NCI-H2171 (cell line): ENCODE measurements at places on chromosomes 4 and X.

GRCh38 chr4:99061048-99061700 is 27.4 kb downstream of the ADH5 start:
- peak; percentile 13 for DNase-seq

DNA sequence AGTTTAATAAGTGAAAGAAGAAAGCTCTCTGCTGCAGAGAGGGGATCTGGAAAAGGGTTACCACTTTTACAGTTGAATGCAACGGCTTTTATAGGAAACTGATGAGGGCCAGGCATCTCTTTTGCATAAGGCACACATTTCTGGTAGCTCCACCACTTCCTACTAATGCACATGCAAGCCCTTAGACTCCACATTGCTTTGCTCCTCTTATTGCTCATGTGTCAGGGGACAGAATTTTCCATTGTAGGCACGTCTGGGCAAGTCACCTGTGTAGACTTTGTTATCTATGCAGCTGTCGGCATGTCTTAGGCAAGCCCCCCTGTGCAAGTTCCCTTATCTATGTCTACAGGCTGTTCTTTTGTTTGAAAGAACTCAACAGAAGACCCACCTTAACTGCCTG is 294.6 kb upstream of the STS start:
- peak; percentile 34 for DNase-seq

- no peak for DNase-seq
These were observed 97.0 kb downstream of the AGTR2 start for GRCh38 chrX:116267511-116268040.

DNA sequence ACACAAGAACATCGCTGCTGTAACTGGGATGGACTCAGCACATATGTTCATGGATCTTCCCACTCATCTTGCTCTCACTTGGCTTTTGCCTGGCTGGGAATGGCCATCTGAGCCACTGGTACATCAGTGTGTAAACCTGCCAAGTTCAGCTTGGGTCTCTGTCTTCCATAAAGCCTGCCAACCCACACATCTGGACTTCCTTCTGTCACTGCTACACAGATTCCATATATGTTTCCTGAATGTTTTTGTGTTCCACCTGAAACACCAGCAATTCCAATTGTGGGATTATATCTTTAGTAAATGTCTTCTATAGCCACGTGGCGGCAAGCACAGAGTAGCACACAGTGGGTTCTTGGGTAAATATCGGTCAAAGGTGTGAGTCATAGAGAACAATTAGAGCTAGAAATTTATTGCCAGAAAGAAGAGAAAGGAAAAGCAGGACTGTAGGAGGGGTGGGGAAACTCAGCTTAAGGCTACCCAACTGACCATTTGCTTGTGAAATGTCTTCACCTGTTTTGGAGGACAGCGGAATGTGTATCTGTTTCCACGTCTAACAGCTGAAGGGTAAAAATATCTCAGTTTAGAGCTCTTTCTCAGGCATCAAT is 125.9 kb downstream of the MFAP3L start:
- no peak for DNase-seq

DNA sequence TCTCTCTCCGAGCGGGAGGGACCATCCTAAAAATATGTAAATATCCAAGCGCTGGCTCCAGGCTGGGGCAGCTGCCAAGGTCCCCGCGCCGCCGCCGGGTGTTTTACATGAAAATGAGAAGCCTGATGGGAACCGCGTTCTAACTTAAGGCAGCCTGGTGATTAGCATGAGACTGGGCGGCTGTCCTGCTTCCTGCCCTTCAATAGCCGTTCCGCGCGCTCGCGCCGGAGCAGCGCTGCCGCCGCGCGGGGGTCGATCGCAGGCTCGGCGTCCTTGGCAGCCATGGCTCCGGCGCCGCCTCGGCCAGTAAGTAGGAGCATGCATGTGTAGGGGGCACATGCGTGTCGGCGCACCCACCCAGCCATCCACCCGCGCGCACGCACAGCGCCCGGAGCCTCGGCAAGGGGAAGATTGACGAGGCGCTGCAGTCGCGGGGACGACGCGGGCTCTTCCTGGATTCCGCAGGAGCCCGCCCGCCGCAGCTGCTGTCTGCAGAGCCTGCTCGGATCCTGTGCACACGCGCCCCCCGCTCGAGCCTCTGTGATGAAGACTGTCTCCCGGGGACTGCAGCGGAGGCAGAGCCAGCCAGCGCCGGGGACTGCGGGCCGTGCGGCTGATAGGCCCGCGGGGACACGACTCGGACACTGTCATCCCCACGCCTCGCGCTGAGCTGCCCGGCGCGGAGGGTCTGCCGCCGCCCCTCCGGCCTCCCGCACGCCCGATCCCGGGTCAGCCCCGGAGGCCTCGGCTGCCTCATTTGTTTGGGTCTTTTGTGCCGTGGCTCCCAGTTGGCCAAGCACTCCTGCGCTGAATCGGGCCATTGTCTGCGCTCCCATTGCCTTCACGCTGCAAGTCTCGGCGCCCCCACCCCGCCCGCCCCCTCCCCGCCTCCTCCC is 734 bp downstream of the STOX2 start:
- peak; percentile 0 for DNase-seq

- DNase-seq = no peak
These were observed 34.1 kb upstream of the RPS6KA3 start for GRCh38 chrX:20300822-20301221.

- DNase-seq = no peak
These were observed 31.3 kb downstream of the CXCL13 start for GRCh38 chr4:77636902-77637301.

GRCh38 chr4:127574643-127575042 is 58.1 kb upstream of the INTU start:
- no peak for DNase-seq

GRCh38 chr4:81659051-81659450 is 187.3 kb upstream of the RASGEF1B start:
- no peak for DNase-seq

DNA sequence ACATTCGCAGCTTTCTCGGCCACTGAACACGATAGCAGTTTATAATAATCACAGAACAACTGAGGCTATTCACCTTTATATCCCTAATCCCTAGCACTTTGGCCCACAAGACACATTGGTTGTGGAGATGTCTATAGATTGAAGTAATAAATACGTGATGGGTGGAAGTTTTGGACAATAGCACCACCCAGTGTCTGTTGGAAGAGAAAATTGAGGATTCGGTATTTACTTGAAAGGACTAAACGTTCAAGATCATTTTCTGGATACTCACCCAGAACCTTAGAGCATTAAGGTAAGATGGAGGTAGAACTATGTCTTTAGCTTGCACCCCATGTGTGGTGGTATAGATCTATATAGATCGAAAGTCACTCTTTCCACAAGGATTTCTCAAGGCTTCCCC is 787 bp upstream of the TMSB15A start:
- peak; percentile 0 for DNase-seq

GRCh38 chr4:10704430-10704810 is 19.9 kb upstream of the CLNK start:
- DNase-seq = peak; percentile 70

DNA sequence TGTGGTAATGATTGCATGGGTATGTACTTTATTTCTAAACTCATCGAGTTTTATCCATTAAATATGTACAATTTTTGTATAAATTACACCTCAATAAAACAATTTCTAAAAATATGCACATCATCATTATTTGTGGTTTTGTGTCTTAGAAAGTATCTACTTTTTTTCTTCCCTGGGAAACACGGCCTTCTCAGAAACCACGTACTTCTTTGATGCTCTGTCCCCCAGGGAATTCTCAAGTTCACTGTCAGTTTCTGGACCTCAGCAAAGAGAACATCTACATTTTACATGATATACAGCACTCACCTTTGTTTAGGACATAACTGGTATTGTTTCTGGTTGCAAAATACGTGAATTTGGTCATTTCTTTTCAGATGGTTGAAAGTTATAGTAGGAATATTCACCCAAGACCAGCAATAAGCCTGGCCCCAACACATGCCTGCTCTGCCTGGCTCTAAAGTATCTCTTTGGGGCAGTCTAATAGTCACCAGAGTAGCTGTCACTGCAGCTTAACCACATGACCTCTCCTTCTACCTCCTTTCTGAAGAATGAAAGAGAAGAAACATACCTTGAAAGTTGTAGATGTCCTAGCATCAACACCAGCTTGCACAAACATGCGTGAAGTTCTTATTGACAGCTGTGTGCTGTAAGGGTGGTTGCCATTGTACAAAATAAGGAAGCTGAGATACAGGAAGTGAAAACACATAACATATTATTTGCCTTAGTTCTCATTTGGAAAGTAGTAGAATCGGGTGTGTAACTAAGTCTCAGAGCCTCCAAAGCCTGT is 48.4 kb upstream of the SPANXN4 start:
- no peak for DNase-seq

DNA sequence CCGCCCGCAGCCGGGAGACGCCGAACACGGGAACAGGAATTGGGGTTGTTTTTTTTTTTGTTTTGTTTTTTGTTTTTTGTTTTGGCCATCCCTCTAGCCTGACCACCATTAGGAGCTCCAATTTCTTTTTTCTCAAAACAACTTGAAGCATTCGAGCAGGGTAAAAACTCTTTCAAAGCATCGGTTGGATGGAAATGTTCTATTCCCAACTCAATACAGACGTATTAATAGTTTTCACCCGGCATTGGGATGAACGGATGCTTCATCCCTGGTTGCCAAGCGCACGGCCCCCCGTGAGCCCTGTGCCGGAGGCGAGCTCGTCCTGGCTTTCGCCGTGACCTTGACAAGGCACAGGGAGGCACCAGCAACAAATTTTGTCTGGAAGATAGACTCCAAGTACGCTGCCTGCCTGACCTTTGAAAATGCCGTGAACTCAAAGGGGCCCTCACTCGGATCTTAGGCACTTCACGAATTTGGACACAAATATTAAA is 352 bp upstream of the MAP3K15 start:
- no peak for DNase-seq

DNA sequence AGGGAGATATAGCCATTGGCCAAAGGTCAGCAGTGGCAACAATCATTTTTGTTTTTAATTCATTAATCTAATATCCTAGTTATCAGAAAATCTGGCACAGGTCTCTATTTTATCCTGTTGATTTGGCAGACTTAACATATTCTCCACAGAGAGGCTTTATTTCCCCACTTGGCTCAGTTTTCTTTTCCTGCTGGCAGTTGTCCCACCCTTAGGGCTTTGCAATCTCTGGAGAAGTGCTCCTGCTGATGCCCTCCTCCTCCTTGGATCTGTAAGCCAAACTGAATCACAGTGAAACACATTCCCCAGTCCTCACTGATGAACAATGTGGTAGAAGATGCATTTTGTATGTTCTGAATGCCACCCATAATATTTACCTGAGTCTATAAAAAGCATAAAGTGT is 889.7 kb downstream of the PDHA2 start:
- no peak for DNase-seq

DNA sequence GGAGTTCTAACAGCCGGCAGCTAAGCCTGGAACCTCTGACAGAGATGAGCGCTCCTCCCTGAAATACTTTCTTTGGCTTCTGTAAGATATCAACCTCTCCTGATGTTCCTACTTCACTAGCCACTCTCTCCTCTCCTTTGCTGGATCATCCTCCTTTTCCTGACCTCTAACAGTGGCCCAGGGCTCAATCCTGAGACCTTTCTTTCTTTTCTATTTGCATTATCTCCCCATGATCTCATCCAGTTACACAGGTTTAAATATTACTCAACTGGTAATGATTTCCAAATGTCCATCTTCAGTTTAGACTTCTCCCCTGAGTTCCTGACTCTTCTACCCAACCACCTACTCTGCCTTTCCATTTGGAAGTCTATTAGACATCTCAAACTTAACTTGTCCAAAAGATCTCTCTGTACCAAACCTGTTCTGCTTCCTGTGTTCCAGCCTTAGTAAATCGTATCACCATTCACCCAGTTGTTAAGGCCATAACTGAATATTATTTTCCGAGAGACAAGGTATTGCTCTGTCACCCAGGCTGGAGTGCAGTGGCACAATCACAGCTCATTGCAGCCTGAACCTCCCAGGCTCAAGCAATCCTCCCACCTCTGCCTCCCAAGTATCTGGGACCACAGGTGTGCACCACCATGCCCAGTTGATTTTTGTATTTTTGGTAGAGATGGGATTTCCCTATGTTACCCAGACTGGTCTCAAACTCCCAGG is 41.1 kb downstream of the RFC1 start:
- no peak for DNase-seq

- no peak for DNase-seq
These were observed 354.2 kb upstream of the HS3ST1 start for GRCh38 chr4:11782859-11783258.

GRCh38 chr4:14293582-14293981 is 666.1 kb upstream of the BOD1L1 start:
- no peak for DNase-seq

GRCh38 chrX:2785538-2785937 is 33.7 kb downstream of the XG start:
- no peak for DNase-seq

GRCh38 chrX:9378980-9379696 is 85.7 kb upstream of the TBL1X start:
- no peak for DNase-seq

DNA sequence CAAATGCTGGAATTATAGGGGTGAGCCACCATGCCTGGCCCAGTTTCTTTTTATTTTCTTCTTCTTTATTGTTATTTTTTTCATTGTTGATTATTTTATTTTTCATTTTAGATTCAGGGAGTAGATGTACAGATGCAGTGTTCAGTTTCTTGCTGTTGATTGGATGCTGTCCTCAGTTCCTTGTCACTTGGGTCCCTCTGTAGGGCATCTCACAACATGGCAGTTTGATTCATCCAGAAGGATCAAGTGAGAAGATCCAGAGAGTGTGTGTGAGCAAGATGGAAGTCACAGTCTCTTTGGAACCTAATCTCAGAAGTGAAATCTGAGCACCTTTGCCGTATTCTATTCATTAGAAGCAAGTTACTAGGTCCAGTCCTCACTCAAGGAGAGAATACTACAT is 20.9 kb downstream of the HMGB3 start:
- DNase-seq = no peak
